ENCODE measurements at places on chromosomes 1 and 21.

DNA sequence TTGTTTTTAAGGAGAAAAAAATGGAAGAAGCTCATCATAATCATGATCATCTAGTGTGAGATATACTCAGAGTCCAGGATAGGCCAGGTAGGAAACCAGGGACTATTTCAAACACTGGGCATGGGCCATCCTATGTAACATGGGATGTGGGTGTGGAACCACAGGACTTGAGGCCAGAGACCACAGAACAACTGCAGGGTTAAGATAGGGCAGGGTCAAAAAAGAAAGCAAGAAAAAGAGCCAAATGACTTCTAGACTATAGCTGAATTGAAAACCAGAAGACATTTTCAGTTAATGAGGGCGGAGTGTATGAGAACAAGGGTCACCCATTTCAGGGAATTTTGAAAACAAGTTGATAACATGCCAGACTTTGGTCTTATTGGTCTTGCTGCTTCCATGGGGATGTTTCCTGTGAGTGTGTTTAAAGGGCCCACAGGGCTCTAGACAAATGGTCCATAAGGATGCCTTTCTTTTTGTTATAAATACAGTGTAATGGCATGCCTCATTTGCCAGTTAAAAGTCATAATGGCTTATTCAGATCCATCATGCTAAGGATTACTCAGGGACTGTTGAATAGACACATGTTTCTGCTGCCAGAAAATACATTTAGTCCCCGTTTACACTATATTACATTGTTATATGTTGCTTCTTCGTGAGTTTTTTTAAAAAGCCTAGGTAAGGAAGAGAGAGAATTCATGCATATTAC is 182.0 kb upstream of the C21orf91 start:
- no peak for DNase-seq

- no peak for DNase-seq
Observed at GRCh38 chr21:42582787-42583476, 69.3 kb downstream of the SLC37A1 start.

DNA sequence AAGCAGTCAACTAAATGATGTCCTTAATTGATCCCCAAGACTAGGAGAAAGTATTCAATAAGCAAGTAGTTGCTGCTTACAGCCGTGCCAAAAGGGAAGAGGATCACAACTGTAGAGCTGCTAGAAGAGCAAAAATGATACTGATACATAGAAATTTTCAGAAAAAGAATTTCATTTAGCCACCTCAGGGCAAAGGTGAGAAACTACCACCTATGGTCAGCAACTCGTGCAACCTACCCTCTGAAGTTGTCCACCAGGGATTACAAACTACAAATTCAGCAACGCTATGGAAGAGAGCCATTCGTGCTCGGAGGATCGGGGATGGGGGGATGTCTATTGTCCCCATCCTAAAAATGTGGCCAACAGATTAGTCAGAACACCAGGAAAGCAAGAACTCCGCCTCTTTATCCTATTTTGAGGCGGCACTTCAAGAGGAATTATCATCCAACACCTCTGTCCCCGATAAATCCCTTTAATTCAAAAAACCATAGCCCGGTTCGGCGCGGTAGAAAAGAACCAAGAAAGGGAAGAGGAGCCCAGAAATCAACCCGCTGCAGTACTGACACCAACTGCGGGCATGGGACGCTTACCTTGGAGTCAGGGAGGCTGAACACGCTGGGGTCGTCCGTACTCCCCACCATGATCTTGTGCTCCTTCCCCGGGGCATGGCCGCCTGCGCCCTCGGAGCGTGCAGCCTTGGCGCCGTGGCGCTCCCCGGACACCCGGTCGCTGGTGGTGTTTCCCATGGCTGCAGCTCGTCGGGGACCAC is 687 bp downstream of the PRKAB2 start:
- DNase-seq = no peak

DNA sequence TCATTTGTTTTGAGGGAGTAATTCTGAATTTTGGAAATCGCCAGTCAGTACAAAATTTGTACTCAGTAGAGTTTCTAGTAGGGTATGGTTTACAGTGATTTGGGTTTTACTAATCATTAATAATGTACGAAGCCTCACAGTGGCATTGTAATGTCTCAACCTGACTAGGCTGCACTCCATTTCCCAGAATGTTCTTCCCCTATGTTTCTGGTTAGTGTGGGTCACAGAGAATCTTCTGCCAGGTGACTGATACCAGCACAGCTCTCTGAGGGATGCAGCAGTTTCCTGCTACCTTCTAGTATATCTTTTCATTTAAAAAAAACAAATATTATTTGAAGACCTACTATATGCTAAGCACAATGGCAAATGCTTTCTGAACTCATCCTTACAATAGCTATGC is 112.9 kb downstream of the PTPN14 start:
- no peak for DNase-seq

GRCh38 chr1:145999321-146000024 is 3.1 kb upstream of the TXNIP start:
- no peak for DNase-seq
